ENCODE measurements at places on chromosomes 7 and 10. TPM values are rescaled to one million over a fixed set of nuclear protein-coding genes. Genes with fewer than 3 reads are reported as not detected.

DNA sequence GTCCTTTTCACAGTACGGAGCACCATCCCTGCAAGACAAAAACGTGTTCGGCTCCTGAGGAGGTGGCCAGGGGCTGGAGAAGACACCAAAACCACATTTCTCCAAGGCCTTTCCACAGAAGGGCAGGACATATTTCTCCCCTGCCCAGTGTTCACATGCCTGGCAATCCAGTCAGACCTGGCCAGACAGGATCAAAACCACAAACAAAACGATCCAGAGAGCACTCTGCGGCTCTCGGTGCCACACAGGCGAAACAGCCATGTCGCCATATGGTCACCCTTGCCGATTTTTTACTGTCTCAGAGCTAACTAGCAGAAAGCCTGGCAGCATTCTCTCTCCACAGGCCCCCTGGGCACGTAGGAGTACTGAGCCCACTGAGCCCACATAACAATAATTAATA lies 113.0 kb downstream of the ABLIM1 start:
- H3K36me3 ChIP-seq = no peaks in the 10 kb centered on the region
- DNase-seq = no peak
- no peak overlapping the region for H3K4me3 ChIP-seq
- H3K27ac ChIP-seq = no peak overlapping the region

DNA sequence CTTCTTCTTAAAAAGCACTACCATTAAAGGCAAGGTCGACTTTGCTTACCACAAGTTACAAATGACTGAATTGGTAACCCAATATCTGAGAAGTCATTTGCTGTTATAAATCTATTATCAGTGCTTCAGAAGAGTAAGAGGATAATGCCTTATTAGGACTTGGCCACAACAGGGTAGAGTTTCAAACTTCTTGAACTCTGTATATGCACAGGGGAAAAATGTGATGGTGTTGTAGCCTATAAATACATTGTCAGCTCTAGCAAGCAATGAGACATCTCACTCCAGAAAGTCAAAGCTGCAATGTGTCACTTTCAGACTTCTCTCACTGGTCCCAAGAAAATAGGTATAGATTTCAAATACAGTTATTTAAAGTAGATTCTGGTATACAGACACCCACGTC lies 9.3 kb downstream of the TFEC start:
- no peaks in the 10 kb centered on the region for H3K27me3 ChIP-seq
- no peaks in the 10 kb centered on the region for H3K36me3 ChIP-seq
- DNase-seq = no peak
- H3K4me1 ChIP-seq = 0 out of 2 replicates have a peak, but pooled peaks cover 1% of the 10 kb centered on the region

DNA sequence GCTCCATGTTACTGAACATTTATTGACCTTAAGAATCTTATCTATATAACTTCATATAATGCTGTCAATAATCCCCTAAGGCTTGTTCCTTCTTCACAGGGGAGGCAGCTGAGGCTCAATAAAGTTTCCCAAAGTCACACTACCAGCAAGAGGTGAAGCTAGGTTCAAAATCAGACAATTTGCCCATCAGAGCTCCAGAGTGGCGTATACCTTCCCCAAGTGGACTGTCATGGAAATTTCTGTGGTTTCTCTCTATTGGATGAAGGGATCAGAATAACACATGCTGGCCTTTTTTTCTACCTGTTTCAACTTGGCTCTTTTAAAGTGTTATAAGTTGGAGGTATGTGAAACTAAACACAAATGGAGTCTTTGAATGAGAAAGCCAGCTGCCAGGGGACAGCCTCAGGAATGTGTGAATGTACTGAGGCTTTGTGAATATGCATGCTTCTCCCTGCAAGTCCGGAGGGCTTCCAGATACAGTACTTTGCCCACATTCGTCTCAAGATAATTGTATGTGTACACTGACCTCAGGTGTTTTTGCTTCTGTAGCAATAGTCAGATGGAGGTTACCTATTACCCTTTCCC lies 656.3 kb upstream of the CELF2 start:
- H3K36me3 ChIP-seq = no peaks in the 10 kb centered on the region
- H3K4me3 ChIP-seq = no peak overlapping the region

GRCh38 chr10:51340845-51341610 lies 266.7 kb downstream of the PRKG1 start:
- DNase-seq = no peak
- no peaks in the 10 kb centered on the region for H3K36me3 ChIP-seq
- H3K27me3 ChIP-seq = no peaks in the 10 kb centered on the region
- H3K27ac ChIP-seq = no peak overlapping the region

GRCh38 chr7:117993377-117994003 lies 120.2 kb upstream of the CTTNBP2 start:
- no peaks in the 10 kb centered on the region for H3K36me3 ChIP-seq
- DNase-seq = peak; percentile 72
- H3K4me3 ChIP-seq = no peak overlapping the region
- no peaks in the 10 kb centered on the region for H3K27me3 ChIP-seq
- H3K27ac ChIP-seq = no peak overlapping the region

- H3K36me3 ChIP-seq = no peaks in the 10 kb centered on the region
- H3K27ac ChIP-seq = no peak overlapping the region
- no peaks in the 10 kb centered on the region for H3K4me1 ChIP-seq
These were observed 132.9 kb upstream of the WNT16 start for GRCh38 chr7:121195874-121196273.

- H3K27me3 ChIP-seq = no peaks in the 10 kb centered on the region
- H3K4me1 ChIP-seq = no peaks in the 10 kb centered on the region
- H3K4me3 ChIP-seq = no peak overlapping the region
- DNase-seq = no peak
- no peaks in the 10 kb centered on the region for H3K36me3 ChIP-seq
These were observed 1189.2 kb downstream of the TYW1 start for GRCh38 chr7:68185631-68186456.

DNA sequence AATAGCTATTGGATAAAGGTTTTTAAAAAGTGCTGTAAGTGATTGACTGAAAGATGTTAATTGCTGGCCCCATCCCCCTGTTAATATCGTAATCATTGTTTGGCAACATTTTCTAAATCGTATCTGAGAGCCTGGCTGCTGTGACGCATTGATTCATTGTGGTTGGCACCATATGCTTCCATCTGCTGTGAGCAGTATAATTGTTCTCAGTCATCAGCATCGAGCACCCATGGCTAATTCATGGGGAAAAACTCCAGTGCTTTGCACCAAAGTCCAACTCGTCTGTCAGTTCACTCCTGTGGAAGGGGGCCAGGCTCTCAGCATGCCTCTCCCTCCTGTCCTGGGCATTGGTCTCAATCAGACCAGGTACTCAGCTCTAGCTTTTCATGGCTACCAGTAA lies 205.2 kb downstream of the STK31 start:
- H3K36me3 ChIP-seq = no peaks in the 10 kb centered on the region
- no peak overlapping the region for H3K27ac ChIP-seq
- H3K27me3 ChIP-seq = no peaks in the 10 kb centered on the region
- peaks cover 3% of the 10 kb centered on the region for H3K4me1 ChIP-seq
- no peak overlapping the region for H3K4me3 ChIP-seq

DNA sequence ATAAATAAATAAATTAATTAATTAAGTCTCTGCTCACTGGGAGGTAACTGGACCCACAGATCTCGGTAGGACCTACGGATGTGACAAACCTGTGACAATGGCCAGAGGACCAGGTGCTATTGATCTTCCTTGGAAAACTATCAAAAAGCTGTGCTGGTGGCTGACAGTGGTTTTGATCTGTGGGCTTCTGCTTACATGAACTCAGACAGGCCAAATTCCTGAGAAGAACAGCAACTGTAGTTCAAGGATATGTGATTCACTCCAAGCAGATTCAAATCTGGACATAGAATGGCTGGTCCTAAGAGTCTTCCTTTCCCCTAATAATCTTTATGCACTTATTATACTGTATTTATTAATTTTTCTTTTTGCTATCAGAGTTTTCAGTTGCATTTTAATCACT lies 80.0 kb downstream of the ATXN7L1 start:
- H3K27ac ChIP-seq = no peak overlapping the region
- no peaks in the 10 kb centered on the region for H3K36me3 ChIP-seq
- no peaks in the 10 kb centered on the region for H3K27me3 ChIP-seq
- no peak overlapping the region for H3K4me3 ChIP-seq
- peaks cover 7% of the 10 kb centered on the region for H3K4me1 ChIP-seq

- H3K4me3 ChIP-seq = no peak overlapping the region
- H3K36me3 ChIP-seq = no peaks in the 10 kb centered on the region
- no peak overlapping the region for H3K27ac ChIP-seq
- no peak for DNase-seq
- no peaks in the 10 kb centered on the region for H3K4me1 ChIP-seq
These were observed 21.8 kb downstream of the REEP3 start for GRCh38 chr10:63542835-63543575.

GRCh38 chr10:108872854-108873253 lies 1050.5 kb downstream of the XPNPEP1 start:
- H3K4me3 ChIP-seq = no peak overlapping the region
- no peaks in the 10 kb centered on the region for H3K27me3 ChIP-seq

- no peaks in the 10 kb centered on the region for H3K27me3 ChIP-seq
- H3K4me3 ChIP-seq = no peak overlapping the region
- no peaks in the 10 kb centered on the region for H3K36me3 ChIP-seq
- no peak overlapping the region for H3K27ac ChIP-seq
These were observed 15.6 kb upstream of the PLEKHS1 start for GRCh38 chr10:113735913-113736312.

- H3K4me1 ChIP-seq = no peaks in the 10 kb centered on the region
- H3K27ac ChIP-seq = no peak overlapping the region
- DNase-seq = no peak
- no peaks in the 10 kb centered on the region for H3K27me3 ChIP-seq
These were observed 106.0 kb upstream of the PDCD4 start for GRCh38 chr10:110765513-110766319.

DNA sequence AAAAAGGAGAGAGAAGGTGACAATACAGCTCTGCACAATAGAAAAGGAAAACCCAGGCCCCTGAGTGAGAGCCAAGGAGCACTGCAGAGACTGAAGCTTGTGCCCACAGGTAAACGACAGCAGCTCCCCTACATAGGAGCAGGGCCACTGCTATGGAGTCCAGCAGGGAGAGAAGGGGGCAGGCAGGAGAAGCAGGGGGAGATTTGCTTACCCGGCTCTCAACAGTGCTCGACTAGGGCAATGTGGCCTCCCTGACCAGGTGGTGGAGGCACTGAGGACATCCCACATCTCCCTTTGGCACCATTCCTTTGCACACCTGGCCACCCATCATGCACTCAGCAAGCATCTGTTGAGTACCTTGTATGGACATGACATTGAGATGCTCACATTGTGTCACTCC lies 153.0 kb downstream of the EVX1 start:
- H3K36me3 ChIP-seq = no peaks in the 10 kb centered on the region
- no peak overlapping the region for H3K4me3 ChIP-seq
- no peak for DNase-seq
- H3K27ac ChIP-seq = no peak overlapping the region
- no peaks in the 10 kb centered on the region for H3K27me3 ChIP-seq
- H3K4me1 ChIP-seq = no peaks in the 10 kb centered on the region

Gene NUTM2B
- total RNA-seq = 0.17 TPM

Gene VSTM4
- total RNA-seq = 0.73 TPM

Gene CCDC3
- total RNA-seq = 3.8 TPM

Gene FBXO24
- total RNA-seq = 0.59 TPM

Gene AKR1D1
- total RNA-seq = not detected
